Erythroblast (primary cell): ENCODE measurements at places on chromosomes 11 and 22.

DNA sequence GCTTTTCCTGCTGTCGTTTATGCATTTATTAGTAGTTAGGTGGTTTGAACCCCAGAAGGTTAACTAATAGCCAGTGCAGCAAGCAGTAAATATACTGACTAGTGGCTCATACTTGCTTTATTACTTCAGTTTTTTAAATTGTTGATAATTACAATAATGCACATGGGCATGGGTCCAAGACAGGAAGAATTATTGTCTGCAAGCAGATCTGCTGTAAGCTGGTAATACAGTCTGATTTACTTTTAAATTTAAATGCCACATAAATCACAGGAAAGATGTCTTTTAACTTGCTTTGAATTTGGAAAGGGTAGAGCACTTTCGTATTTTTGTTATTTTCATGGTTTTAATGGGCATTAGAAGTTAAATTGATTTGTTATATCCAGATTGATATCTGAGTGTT lies 27.1 kb downstream of the APLP2 start:
- DNase-seq = no peak

DNA sequence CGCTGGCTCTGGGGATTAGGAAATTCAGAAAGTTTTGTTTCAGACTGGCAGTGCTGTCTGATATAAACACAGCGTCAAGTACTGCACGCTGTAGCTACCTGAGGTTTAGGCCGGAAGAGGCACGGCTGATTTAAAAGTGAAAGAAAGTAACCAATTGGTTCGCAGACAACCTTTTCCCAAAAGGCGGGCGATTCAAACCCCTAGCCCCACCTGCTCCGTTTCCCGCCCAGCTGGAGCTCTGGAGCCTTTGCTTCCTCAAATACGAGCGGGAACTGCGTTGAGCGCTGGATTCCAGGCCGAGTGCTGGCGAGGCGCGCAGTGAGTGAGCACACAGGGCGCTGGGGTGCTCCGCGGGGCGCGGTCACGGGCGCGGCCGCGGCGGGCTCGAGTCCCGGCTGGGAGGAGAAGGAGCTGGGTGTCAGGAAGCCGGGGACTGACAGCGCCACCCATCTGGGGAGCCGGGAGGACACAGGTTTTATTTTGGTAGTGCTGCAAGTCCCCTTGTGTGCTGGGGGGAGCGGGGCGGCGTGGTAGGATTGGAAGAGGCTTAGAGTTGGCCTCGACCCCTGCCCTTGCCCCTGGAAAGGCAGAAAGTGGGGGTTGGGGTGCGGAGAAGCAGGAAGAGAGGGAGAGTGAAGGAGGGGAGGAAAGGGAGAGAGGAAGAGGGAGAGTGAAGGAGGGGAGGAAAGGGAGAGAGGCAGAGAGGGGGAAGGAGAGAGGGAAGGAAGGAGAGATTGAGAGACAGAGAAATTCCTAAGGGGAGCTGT lies 2.1 kb downstream of the FAM111A start:
- DNase-seq = peak; percentile 87

DNA sequence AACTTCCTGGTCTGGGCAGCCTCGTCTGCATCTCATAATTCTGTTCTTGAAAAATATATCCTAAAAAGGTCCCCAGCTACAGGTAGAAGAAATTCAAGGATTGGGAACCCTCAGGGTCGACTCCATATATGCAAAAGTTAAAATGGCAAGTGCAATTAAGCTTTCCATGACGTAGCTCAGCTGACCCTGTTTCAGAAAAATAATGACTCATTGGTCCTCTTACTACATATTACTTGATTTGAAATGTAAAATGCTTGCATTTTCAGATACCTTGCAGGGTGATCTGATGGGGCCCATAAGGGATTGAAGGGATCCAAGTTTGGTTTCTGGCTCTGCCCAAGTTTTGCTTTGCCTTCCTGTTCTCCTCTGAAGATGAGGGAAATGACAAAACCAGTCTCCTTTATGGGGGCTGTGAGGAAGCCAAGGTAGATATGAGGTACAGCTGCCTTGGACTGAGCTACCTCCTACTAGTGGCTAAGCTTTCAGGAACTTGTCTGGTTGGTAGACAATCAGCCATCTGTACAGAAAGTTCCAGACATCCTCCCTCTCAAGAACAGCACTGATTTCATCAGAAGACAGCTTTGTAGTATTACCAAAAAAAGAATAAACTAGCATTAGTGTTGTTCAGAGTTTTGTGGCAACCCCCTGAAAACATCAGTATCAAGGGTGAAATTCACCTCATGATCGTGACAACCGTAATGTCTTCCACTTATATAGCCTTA lies 177.3 kb downstream of the DBX1 start:
- peak; percentile 13 for DNase-seq

- DNase-seq = peak; percentile 72
Measured at GRCh38 chr11:130071211-130071712, 1.6 kb downstream of the APLP2 start.

- DNase-seq = no peak
Measured at GRCh38 chr11:70580036-70580805, 181.9 kb downstream of the CTTN start.

DNA sequence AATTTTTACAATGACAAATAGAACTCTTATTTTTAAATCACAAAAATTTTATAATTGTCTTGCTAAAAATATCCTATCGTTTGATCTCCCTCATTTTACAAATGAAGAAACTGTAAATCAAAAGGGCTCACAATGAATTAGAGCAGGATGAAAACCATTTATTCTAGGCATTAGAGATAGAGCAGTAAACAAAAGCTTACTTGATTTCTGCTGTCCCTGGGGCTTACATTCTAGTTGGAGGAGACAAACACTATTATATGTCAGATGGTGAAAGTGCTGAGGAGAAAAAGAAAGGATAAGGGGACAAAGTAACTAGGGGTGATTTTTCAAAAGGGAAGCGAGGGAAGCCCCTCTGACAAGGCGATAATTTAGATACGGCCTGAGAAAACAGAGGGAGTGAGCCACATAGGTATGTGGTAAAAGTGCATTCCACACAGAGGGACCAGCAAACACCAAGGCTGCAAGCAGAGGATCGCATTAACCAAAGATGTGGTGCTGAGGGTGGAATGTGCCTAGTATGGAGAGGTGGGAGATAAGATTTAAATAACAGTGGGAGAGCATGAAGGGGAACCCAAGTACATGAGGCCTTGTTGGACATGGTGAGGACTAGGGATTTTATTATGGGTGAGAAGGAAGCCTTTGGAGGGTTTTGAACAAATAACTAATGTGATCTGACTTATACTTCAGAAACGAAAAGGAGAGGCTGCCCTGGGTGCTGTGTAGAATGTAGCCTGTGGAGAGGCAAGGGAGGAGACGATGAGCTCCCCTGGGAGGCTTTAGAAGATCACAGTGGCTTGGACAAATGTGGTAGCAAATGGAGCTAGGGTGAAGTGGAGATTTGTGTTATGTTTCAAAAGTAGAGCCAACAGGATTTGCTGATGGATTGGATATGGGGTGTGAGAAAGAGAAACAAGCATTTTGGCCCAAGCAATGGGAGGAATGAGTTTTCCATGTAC lies 62.1 kb downstream of the PDHX start:
- no peak for DNase-seq

GRCh38 chr11:128582496-128583366 lies 4.6 kb downstream of the ETS1 start:
- DNase-seq = no peak

DNA sequence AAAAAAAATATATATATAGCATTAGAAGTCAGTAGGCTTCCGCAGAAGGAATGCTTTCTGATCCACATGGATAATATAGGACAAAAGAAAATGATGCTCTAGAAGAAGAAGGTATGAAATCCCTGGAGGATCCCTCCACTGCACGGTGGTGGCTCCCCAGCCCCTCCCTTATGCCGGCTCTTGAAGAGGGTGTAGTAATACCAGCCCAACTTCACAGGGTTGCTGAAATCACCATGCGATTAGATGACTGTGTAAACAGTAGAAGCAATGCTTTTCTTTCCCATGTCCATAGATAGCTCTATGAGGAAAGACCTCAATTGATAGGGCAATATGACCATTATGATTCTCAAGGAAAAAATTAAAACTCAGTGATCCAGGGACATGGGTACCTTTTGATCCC lies 3.2 kb upstream of the ETS1 start:
- DNase-seq = no peak

DNA sequence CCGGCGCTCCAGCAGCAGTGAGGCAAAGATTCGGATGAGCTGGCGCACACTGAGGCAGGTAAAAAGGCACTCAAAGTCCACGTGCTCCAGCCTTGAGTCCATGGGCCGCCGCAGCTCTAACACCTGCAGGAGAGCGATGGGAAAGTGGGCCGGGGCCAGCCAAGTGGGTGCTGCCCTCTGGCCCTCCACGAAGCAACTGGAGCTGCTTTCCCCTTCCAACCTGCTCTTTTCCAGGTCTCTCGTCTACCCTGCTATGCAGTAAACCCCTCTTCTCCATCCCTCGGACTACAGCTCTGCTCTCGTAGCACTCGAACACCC lies 20.0 kb downstream of the RPL27A start:
- no peak for DNase-seq

DNA sequence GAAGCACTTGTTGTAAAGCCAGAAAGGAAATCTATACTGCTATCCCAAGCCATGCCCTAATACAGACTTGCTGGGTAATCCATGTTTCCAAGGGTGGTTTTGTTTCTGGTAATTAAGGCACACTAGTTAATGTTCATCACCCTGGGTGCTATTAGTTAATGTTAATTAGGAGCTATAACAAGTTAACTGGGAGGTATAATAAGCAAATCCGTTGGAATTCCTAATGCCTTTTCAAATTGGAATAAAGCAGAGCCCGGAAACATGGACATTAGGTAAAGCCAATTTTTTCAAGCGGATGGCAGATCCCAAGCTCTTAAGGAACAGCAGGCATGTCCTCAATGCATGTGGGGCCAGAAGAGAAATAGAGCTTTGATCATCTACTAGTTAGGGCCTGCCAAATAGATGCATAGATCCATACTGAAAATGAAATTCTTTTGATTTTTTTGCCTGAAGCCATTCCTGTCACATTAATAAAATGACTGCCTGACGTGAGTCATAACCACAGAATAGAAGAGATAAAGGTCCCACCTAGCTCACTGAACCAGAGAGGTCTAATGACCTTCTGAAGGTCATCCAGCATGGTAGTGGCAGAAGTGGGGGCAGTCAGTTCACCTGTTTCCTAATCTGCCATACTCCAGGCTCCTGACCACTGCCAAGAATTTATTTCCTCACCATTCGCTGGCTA lies 28.5 kb upstream of the CCDC34 start:
- no peak for DNase-seq

GRCh38 chr11:123238297-123238696 lies 43.2 kb upstream of the CLMP start:
- DNase-seq = no peak

DNA sequence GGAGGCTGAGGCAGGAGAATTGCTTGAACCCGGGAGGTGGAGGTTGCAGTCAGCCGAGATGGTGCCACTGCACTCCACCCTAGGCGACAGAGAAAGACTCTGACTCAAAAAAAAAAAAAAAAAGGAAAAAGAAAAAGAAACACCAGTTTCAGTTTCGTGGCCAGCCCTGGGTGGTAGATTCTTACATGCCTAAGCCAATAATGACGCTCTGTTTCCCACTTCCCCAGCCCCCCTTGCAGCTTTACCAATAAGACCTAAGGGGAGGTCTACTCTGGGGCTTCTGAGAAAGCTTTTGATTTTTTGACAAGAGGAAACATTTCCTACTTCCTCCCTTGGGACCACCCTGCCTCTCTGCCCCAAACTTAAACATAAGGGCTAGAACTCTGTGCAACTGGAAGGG lies 30.0 kb upstream of the PTPRJ start:
- DNase-seq = no peak

GRCh38 chr22:30073743-30074142 lies 6.5 kb upstream of the HORMAD2 start:
- DNase-seq = no peak

DNA sequence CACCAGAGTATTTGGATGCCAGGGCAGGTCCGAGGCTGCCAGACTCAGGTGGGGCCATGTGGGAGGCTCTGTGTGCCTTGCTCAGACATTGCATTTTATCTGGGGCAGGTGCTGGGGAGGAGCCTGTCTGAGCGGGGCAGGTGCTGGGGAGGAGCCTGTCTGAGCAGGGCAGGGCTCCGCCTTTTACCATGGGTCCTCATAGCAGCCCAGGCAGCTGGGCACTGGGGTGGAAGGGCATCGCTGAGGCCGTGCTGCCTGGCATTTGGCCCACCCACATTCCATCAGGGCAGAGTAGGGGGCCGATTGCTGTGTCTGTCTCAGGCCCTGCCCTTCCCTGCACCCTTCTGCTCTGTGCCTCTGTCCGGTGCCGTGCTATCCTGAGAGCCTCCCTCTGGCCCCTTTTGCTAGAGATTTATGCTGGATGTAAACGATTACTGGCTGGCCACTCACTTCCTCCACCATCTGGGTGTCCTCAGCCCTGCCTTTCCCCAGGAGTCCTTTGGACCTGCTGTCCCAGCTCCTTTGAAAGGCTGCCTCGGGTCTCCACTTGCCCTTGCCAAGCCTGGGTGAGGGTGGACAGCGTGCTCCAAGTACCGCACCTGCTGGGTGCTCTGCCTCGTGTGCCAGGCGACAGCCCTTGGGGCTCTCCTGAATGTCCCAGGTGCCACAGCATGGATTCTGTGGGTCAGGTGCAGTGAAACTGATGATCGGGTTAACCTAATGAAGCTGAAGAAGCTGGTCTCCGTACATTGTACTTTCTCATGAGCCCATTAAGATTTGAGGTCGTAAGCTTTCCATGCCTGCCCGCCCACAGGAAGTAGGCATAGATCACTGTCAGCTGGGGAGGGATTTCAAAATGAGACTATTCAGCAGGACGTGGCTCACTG lies 281.6 kb downstream of the TBC1D22A start:
- DNase-seq = no peak

GRCh38 chr11:90100431-90100830 lies 14.7 kb downstream of the UBTFL1 start:
- no peak for DNase-seq

- DNase-seq = no peak
Measured at GRCh38 chr11:83921447-83922192, 635.5 kb upstream of the CCDC90B start.

DNA sequence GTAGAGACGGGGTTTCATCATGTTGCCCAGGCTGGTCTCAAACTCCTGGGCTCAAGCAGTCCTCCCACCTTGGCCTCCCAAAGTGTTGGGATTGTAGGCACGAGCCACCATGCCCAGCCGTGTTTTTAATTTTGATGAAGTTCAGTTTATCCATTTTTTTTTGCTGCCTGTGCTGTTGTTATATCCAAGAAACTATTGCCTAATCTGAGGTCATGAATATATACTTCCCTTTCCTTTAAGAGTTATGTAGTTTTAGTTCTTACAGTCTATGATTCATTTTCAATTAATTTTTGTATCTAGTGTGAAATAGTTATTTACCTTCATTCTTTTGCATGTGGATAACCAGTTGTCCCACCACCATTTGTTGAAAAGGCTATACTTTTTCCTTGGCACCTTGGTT lies 50.3 kb upstream of the SORL1-AS1 start:
- no peak for DNase-seq

GRCh38 chr22:43014869-43015676 lies at the start of gene PACSIN2:
PACSIN2 (minus strand) TSS chr22:43015149; CDS start chr22:42912080, 103,069 bp downstream.
- DNase-seq = peak; percentile 99

- no peak for DNase-seq
Measured at GRCh38 chr11:97461044-97461880, 1071.4 kb downstream of the JRKL start.
